ENCODE measurements at places on chromosomes 4 and X.

DNA sequence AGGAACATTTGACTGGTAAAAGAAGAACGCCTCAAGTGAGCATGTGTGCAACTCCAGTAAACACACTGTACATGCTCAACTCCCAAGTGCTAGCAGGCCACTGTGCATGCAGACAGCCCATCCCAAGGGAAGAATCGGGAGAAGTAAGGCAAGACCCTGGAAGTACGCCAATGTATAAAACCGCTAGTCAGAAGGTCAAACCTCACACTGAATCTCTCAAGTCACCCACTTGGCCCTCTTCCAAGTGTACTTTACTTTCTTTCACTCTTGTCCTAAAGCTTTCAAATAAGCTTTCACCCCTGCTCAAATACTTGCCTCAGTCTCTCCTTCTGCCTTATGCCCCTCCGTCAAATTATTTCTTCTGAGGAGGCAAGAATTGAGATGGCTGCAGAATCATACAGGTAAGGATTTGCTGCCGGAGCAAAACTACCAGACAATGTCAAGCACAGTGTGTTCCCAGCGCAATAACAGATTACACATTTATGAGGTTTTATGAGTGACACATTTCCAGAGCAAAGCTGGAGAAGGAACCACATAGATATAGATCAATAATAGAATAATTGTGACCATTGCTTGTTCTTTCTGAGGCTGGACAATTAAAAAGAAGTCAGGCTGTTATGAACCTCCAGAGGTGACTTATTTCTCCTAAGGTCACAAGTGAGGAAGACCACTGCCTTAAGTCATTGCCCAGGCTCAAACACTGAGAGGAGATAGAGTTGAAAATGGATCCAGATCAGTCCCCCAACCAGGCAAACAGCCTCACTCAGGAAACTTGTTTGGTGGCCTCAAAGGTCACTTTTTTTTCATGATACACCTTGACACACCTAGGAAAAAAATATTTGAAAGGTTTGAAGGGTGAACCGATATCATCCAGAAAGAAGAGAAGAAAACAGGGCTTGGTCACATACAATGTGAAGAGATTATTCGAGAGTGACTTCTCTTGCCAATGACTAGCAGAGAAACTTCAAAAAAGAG is 26.3 kb downstream of the CXCL1 start:
- no peak for ATAC-seq

DNA sequence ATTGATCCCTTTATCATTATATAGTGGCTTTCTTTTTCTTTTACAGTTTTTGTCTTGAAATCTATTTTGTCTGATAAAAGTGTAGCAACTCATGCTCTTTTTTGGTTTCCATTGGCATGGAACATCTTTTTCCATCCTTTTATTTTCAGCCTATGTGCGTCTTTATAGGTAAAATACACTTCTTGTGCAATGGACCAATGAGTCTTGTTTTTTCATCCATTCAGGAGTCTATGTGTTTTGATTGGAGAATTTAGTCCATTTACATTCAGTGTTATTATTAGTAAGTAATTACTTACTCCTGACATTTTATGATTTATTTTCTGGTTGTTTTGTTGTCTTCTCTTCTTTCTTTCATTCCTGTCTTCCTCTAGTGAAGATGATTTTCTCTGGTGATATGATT is 66.4 kb upstream of the IL2 start:
- ATAC-seq = no peak

DNA sequence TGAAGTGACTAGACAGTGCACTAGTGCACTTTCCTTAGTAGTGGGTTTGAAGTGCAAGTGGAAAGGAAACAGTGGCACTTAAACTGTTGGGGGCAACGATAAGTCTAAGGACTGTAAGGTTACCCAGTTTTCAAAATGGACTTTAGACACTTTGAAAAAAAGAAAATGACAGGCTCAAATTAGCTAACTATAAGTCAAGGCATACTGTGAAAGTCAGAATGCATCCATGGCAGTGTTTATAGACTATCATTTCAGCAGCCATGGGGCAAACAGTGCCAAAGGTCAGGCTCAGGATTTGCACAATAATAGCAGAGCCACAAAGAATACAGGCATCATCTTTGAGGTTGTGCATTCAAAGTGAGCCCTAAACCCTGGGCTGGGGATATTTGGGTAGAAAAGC is 104.4 kb downstream of the CXCL13 start:
- no peak for ATAC-seq

- ATAC-seq = no peak
These were observed 14.9 kb downstream of the ARHGAP36 start for GRCh38 chrX:131072871-131073571.

GRCh38 chrX:123339221-123339905 is 155.3 kb downstream of the GRIA3 start:
- no peak for ATAC-seq

DNA sequence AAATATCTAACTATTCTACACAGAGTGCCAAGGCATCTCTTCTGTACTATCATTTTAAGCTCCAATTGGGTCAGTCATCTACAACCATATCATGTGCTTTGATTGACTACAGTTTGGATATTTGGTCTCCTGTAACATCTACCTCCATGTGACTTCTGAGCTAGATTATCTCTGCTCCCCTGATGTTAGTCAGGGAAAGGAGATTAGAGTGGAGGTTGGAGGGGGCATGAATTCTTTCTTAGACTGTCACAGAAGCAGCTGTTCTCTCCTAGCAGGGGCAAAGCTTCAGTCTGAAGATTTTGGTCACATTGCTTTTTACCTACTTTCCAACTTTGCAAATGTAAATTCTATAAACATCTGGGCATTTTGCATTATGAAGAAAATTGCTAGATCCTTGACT is 62.6 kb upstream of the C4orf54 start:
- no peak for ATAC-seq

GRCh38 chr4:185535612-185536410 is 504 bp upstream of the PDLIM3 start:
- no peak for ATAC-seq

DNA sequence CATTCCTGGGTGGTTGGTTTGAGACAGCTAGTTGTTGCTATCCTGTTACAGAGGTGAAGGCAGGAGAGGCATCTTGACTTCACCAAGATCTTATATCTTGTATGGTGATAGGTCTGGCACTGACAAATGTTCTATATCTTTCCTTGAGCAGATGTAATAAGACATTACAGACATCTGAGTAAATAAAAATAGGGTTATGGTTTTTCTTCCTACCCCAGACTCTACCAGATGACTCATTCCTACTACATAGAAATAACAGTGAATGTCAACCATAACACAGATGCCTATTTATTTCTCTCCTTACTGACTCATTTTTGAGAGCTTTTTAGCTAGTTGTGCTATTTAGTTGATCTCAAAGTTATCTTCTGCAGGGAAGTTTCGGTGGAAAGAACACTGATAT is 21.9 kb downstream of the HNRNPH2 start:
- ATAC-seq = peak; percentile 81

DNA sequence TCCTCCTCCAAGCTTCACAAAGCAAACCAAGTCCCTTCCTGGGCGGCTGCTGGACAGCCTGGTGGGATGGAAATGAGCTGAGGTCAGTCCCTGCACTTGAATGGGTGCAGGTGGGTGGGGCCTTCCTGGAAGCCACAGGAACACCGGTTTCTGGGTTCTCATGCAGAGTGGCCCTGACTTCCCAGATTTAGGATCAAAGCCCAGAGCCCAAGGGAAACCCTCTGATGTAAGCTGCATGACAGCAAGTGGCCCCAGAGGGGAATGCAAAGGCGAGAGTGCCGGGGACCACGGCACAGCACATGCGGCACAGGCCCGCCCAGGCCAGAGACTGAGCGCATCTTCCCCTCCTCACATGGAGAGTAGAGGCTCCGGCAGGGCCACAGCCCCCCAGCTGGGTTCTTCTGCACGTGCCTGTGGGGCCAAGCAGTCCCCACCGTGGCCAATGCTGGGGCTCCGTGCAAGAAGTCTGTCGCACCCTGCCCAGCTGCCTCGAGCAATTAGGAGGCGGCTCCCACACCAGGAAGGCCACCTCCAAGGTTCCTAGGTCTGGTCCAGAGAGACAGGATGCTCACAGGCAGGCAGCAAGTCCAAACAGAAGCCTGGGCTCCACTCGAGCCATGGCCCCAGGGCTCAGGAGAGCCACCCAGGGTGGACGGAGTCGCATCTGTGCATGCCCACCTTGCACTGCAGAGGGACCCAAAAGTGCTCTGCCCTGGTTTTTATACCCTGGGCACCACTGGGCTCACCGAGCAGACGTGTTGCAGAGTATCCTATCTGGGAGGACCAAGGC is 83.0 kb downstream of the HTRA3 start:
- ATAC-seq = no peak
